ENCODE measurements at places on chromosomes 16 and 17.

GRCh38 chr16:62638324-62638911 is 602.2 kb upstream of the CDH8 start:
- no peak for DNase-seq

DNA sequence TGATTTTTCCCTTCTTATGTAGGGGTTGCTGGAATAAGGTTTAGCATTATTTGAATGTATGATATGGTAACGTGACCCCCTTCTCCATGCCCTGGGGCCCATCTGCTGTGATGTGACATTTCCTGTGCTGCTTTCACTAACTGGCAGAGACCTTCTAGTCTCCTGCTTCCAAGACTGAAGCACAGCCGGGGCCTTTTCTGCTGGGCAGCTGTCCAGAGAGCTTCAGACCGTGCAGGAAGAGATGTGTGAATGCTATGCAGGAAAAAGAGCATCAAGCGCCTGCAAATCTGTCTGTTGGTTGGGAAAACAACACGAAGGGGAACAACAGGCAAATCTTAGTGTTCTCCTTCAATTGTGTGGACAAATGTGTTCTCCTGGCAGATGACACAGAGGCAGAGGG is 128.5 kb downstream of the SPACA3 start:
- DNase-seq: no peak

DNA sequence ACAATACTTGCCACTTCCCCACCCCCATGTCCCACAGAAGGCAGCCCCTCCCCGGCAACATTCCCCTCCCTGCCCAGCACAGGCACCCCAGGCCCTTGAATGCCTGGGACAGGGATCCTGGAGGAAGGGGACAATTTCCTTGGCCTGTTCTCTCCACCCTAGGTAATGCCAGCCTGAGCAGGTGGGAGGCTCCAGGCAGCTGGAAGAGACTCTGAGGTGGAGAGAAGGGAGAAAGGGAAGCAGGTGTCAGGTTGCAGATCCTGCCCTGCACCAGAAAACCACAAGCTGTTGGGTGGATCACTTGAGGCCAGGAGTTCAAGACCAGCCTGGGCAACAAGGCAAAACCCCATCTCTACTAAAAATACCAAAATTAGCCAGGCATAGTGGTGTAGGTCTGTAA is 8.9 kb downstream of the MPP2 start:
- peak; percentile 66 for DNase-seq

DNA sequence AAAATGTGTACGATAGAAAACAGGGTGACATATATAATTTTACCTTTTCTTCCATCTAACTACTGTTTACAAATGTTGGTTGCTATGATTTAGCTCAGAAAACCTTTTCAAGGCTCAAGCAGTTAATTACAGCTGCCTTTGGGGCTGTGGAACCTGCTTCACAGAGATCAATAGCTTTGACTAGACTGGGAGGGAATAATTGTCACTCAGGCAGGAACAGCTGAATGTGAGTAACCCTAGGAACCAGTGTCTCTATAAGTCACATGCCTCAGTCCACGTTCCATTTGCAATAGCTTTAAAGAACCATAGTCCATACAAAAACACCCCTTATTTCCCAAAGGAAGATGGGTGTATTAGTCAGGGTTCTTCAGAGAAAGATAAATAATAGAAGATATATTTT is 306.8 kb upstream of the ERCC4 start:
- DNase-seq: no peak

- DNase-seq: no peak
Observed at GRCh38 chr16:71781741-71782140, 26.9 kb downstream of the AP1G1 start.

DNA sequence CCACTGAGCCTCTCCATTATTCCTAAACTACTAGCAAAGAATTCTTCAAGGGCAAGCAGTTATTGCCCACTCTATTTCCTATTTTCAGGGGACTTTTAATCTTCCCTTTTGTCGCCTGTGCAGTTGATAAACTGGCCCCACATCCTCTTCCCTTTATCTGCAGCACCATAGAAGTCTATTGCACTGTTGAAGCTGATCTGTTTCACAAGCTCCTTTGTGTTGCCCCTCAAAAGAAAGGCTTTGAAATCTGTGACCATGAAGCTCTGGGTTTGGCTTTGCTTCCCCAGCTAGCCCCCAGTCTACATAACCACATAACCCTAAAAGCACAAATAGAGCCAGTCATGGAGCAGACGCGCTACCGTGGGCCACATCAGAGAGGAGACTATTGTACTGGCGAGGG is 37.1 kb downstream of the CDRT15 start:
- no peak for DNase-seq

DNA sequence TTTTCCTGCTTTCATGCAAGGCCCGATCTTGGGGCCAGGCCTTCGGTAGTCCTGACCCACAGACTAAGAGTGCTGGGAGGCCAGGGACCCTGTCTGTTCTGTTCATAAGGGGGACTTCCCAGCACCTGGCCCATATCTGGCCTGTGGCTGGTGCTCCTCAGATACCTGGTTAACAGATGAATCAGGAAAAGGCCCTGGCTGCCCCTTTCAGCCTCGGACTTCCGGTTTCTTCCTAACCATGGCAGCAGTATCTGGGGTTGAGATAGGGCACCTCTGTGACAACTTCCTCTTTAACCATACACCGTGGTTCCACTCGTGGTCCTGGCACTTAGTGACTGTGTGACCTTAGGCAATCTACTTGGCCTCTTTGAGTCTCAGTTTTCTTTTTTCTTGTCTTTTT is 18.4 kb downstream of the PLCG2 start:
- DNase-seq: no peak

DNA sequence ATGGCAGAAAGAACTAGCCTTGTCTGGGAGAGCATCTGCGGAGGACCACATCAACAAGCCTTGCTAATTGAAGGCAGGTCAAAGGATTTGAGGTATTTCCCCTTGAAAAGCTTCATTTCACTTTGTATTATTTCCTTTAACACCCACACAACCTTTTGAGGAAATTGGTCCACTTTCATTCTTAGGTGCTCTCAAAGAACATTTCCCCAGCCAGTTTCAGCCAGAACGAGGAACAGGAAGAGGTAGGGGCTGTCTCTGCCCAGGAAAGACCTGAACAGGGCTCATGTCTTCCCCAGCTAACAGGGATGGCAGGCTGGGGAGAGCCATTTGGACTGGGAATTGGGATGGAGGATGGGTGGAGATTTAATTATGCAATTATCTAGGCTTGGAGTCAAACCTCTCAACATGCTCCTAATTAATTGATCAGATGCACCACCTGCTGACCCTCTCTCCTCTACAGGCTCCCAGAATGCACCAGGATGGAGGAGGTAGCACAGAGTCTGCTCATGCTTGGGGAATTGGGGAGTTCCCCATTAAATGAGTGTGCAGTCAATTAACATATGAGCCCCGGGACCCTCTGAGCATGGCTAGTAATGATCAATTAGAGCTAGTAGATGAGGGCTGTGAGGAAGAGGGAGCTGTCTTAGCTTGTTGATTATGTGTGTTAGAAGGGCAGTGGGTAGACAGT is 84.6 kb downstream of the GP2 start:
- no peak for DNase-seq

DNA sequence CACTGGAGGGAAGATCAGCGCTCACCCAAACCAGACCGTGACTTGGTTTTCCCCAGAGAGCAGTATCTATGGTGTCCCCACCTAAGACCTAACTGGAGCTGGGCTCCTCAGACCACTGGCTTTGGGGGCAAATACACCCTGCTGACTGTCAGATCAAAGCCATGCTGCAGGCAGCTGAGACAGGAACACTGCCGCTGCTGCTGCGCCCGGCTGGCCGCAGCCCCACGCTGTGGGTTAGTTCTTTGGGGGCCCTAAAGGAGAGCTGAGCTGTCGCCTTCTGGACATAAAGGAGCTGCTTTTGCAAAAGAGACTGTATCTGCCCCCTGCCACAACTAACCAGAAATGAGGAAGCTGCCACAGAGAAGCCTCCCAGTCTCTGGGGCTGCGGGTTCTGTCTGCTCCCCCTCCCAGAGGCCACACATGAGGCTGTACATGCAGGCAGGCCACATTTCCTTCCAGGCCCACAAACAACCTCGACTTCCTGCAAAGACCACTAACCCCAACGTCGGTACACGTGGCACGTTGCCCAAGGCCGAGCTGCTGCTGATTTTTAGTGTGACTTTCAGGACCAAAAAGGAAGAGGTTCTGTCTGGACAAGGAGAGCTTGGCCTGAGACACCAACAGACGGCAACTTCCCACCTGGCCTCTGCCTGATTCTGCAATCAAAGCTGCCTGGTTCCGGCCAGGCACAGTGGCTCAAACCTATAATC is 18.2 kb upstream of the ABR start:
- DNase-seq: no peak

DNA sequence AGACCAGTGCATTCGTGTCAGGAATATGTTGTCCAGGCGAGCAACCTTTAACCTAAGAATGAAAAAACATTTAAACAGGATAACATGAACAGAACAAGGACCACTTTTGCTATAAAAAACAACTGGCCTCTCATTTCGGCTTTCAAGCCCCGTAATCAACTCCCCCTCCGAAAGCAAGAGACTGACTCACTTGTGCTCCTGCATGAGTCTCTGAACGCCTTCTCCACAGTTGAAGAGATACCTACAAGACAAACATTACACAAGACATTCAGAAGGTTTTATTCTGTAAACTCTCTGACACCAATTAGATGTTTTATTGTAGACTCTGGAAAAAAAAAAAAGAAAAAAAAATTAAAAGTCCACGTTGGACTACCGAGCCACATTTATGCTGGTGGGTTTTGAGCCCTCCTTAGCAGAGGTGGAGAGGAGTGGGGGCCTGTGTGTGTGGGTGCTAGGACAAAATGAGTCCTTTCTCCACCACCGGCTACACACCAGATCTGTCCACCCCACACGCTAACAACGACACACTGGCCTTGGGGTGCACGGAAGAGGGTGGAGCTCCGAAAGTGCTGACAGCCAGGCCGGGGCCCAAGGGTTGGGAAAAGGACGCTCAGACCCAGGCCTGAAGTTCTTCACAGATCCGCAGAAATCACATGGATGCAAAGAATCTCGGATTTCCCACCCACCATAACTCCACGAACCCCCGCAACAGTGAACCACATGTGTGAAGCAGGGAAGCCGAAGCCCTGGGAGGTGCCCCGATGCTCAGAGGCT is 759 bp downstream of the ELAC2 start:
- no peak for DNase-seq

DNA sequence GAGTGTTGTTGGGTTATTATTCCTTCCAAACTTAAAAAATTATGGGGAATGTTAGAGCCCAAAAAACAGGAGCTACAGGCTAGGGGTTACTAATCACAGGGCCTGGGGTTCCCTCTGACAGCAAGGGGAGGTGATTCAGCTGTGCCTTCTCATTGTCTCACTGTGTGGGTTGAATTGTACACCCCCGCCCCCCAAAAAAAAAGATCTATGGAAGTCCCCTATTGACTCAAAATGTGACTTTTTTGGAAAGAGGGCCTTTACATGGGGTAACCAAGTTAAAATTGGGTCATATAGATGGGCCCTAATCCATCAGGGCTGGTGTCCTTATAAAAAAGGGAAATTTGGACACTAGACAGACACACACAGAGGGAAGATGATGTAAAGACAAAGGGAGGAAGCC is 190.2 kb downstream of the SOX9 start:
- DNase-seq: no peak

DNA sequence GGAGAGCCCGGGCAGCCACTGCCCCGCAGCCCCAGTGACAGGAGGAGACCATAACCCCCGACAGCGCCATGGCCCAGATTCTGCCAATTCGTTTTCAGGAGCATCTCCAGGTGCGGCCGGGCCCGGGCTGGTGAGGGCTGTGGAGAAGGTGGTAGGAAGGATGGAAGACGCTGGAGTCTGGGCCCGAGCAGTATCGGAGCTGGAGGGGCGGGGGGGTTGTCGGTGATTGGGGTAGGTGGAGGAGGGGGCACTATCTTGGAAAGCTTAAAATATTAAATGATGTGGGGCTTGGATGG is 317 bp downstream of the CLTC start:
- no peak for DNase-seq

- DNase-seq: no peak
Observed at GRCh38 chr16:7579454-7579853, 246.8 kb downstream of the RBFOX1 start.

GRCh38 chr17:19248151-19248927 is 11.2 kb downstream of the EPN2 start:
- peak; percentile 29 for DNase-seq

GRCh38 chr16:58148099-58148498 is 18.9 kb upstream of the CFAP20 start:
- no peak for DNase-seq

DNA sequence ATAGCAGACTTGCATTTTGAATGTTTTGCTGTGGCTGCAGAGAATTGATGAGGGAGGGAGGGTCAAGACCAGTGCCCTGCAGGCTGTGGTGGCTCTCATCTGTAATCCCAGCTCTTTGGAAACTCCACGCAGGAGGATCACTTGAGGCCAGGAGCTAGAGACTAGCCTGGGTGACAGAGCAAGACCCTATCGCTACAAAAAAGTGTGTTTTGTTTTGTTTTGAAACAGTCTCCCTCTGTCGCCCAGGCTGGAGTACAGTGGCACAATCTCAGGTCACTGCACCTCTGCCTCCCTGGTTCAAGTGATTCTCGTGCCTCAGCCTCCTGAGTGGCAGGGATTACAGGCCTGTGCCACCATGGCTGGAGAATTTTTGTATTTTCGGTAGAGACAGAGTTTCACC is 1.9 kb upstream of the UBE2G1 start:
- DNase-seq: no peak

GRCh38 chr17:81665205-81666091 is 957 bp downstream of the OXLD1 start:
- no peak for DNase-seq

- peak; percentile 6 for DNase-seq
Observed at GRCh38 chr16:27969574-27969973, 93.9 kb downstream of the GSG1L start.

DNA sequence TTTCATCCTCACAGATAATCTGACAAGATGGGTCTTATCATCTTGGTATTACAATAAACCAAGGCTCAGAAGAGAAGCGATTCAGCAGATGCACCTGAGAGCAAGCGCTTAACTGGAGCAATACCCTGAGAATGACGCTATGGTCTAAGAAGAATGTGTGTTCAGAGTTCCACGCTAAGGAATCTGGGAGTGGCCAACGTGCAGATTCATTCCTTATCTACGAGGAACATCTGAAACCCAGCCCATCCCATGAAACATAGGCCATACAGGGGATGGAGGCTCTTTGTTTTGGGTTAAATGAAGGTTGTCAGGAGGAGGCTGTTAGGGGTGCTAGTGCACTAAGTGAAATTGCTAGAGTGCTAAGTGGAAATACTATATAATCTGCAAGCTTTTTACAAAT is 28.5 kb upstream of the KDM8 start:
- DNase-seq: no peak

- DNase-seq: peak; percentile 61
Observed at GRCh38 chr17:60524463-60525327, 1.3 kb downstream of the APPBP2 start.
